ENCODE measurements at places on chromosomes 16 and 17.

- DNase-seq = no peak
Observed at GRCh38 chr16:12410837-12411490, 392.7 kb downstream of the CPPED1 start.

- DNase-seq = no peak
Observed at GRCh38 chr17:27912964-27913363, 19.8 kb upstream of the LYRM9 start.

DNA sequence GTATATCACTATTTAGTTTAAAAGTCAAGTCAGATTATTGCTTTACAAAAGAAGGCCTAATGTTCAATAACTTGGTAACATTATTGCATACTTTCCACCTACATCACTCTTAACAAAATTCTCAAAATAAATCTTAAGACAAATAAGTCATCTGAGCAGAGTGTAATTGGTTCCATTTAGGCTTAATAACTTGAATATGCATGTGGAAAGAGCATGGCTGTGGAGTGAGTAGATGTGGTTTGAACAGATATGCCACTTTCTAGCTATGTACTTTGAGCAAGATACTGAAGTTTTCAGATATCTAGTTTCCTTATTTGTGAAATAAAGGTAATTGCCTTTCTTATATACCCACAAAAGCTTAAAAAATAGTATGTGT is 6.7 kb upstream of the EVI2A start:
- DNase-seq = no peak

- no peak for DNase-seq
Observed at GRCh38 chr16:56310690-56311089, 114.7 kb downstream of the AMFR start.

DNA sequence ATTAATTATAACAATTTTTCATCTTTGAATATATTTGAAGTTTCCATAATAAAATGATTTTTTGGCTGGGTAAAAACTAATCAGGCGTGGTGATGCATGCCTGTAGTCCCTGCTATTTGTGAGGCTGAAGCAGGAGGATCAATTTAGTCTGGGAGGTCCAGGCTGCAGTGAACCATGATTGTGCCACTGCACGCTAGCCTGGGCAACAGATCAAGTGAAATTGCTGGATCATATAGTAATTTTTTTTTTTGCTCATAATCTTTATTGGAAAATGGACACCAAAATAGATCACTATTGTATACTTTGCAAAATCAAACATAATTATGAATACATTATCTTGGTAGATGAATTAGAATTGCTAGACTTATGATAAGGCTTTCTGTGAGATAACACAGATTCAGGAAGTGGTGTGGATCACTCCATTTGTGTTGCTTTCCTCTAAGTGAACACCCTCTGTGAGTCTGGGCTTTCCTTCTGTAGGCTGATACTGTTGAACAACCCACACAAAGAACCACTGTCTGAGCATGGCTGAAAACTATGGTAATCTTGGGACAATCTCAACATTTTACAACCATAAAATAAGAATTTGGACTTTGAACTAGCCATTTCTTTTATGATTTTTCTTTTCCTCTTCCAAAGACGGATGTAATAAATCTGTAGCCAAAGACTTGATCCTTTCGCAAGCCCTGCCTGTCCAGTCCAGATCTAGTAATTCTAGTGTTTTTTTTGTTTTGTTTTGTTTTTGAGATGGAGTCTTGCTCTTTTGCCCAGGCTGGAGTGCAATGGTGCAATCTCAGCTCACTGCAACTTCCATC is 5.6 kb upstream of the ST3GAL2 start:
- DNase-seq = no peak

DNA sequence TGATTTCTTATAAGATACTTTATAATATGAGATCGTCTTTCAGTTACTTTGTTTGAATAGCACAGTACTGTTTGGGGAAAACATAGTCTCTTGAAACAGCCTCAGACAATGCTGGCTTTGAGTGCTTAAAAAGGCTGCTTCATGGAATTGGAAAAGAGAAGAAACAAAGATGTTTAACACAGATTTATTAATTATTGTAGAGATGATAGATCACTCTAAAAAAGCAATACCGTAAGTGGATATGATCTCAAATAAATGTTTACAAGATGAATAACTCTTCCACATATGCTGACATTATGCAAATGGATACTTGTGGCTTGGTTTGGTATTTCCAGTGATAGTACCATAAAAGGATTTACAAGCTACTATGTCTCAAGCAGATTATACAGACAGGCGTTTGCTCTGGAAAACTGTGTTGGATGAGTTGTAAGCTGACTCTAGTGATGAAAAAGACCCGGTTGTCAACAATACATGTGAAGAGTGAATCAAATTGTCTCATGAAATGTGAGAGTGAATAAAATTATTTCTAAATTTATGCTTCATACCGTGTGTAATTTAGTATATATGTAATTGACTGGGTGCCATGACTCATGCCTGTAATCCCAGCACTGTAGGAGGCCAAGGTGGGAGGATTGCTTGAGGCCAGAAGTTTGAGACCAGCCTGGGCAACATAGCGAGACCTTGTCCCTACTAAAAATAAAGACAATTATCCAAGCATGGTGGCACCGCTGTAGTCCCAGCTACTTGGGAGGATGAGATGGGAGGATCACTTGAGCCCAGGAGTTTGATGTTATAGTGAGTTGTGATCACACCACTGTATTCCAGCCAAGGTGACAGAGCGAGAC is 105.4 kb downstream of the FTO start:
- no peak for DNase-seq

- DNase-seq = no peak
Observed at GRCh38 chr16:60405286-60405685, 1631.0 kb downstream of the CDH8 start.

- DNase-seq = peak; percentile 33
Observed at GRCh38 chr16:31714903-31715504, 158.6 kb upstream of the ZNF267 start.

- DNase-seq = peak; percentile 52
Observed at GRCh38 chr17:58336456-58337209, 8.0 kb upstream of the TSPOAP1 start.

DNA sequence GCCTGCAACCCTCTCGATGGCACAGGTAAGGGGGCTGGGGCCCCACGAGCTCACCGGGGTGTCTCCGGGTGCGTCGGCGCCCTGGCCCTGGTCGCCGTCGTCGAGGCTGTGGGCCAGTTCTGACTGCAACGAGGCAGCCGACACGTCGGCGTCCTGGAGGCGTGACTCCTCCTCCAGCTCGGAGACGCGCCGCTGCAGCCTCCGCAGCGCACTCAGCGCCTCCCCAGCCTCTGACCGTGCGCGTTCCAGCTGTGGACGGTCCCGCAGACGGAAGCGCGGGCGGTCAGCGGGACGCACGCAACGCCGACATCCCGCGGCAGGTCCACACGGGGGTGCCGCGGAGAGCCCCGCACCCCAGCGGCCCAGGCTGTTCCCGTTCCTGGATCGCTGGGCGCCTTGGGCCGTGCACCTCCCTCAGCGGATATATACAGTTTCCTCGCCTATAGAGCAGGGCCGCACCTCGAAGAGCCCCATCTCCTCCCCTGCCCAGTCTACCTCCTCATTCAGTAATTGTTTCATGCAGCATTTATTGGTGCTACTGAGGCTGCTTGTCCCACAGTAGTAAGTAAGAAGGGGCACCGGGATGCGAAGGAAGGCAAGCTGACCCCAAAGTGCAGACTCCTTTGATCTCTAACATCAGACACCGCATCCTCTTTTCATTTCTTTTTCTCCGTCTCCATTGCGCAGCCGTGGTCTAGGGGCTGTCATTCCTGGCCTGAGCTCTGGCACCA is 5.8 kb downstream of the THOC6 start:
- DNase-seq = peak; percentile 52

DNA sequence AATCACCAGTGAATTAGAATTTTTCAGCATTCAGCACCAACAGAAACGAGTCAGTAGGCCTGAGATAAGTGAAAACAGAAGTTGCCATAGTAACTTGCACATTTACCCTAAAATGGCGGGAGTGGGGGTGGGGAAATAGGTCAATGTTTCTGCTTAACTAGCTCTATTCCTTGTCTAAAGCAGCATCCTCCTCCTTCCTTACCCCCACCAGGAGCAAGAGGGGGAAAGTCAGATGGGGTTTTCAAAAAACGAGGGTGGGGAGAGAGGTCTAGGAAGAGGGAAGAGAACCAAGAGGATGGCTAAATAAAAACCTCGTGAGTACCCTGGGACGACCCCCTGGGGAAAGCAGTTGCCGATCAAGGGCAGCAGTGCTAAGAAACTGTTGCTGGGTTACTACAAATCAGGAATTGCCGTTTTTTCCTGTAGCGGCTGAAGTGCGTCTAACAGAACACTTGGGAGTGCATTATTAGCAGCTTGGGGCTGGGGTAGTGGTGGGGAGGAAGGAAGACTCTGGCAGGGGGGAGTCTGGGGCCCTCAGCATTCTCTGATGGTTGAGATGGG is 34.4 kb upstream of the MNT start:
- no peak for DNase-seq

GRCh38 chr17:21005803-21006202 is 37.0 kb downstream of the USP22 start:
- DNase-seq = no peak

GRCh38 chr17:32654324-32654723 is 167.5 kb downstream of the CDK5R1 start:
- DNase-seq = no peak

GRCh38 chr17:64129515-64129764 is 504 bp downstream of the ERN1 start:
- no peak for DNase-seq

DNA sequence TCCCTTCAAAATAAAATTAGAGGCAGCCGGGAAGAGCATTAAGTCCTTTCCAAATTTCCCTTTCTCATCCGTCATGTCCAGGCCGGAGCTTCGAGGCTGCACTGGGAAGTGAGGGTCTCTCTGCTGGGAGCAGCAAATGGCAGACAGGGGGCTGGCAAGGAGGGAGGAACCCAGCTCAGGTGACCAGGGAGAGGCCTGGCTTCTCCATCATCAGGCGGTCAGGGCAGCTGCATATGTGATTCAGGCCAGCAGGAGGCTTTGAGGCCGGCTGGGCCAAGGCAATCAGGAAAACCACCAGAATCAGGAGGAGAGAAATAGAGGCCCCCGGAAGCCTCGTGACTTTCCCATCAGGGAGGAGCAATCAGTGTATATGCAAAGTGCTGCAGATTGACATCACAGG is 85.0 kb upstream of the RPL38 start:
- DNase-seq = no peak

DNA sequence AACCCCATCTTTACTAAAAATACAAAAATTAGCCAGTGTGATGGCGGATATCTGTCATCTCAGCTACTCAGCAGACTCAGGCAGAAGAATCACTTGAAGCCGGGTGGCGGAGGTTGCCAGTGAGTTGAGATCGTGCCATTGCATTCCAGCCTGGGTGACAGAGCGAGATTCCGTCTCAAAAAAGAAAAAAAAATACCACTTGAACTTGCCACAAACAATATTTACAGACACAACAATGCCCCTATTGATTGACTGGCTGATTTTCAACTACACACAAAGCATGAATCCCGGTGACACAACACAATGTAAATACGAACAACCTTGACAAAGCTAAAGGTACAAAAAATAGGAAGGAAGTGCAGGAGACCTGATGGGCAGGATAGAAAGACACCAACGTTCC is 49.3 kb downstream of the NXN start:
- DNase-seq = no peak

GRCh38 chr16:14502932-14503741 is 126.9 kb downstream of the PARN start:
- DNase-seq = no peak

Data from activated naive CD4-positive, alpha-beta T cell treated with anti-CD3 and anti-CD28 coated beads for 36 hours (primary cell).